ENCODE measurements at places on chromosomes 2 and 18.

- DNase-seq, result no peak
These were observed 88.4 kb downstream of the PMAIP1 start for GRCh38 chr18:59988098-59988706.

DNA sequence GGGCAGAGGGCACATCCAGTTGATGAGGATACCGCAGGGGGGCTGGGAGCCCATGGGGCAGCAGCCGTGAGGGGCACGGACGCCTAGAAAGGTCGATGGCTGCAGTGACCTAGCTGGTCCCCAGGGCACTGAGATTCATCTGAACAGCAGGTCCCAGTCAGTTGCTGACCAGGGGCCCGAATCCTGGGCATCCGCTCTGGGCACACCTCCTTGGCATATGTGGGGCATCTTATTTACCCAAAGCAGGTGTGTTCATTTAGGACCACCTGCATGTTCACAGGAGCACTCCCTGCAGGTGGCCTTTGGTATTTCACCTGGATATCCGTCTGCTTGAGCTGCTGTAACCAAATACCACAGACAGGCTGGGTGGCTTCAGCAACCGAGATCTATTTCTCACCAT is 72.0 kb upstream of the ODC1 start:
- DNase-seq, result no peak

- DNase-seq, result no peak
These were observed 217.1 kb downstream of the ZNF521 start for GRCh38 chr18:25134861-25135260.

DNA sequence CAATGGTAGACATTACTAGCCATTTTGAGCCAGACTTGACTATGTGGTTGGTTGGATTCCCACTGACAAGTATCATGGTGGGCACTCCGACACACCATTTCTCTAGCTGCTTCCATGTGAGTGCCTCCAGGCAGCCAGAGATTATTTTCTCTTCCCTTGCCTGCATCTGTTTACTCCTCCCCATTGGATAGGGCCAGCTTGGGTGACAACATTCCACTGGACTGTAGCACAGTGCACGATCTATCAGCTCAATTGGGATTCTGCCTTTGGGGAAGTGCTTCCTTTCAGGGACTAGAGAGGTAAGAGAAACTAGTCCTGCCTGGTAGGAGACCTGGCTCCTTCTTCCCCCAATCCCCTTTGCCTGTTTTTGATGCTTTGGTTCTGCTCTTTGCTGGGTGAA is 49.0 kb upstream of the MAP4K3 start:
- DNase-seq, result no peak

- no peak for DNase-seq
These were observed 791.4 kb downstream of the TDRD15 start for GRCh38 chr2:21915201-21915600.

DNA sequence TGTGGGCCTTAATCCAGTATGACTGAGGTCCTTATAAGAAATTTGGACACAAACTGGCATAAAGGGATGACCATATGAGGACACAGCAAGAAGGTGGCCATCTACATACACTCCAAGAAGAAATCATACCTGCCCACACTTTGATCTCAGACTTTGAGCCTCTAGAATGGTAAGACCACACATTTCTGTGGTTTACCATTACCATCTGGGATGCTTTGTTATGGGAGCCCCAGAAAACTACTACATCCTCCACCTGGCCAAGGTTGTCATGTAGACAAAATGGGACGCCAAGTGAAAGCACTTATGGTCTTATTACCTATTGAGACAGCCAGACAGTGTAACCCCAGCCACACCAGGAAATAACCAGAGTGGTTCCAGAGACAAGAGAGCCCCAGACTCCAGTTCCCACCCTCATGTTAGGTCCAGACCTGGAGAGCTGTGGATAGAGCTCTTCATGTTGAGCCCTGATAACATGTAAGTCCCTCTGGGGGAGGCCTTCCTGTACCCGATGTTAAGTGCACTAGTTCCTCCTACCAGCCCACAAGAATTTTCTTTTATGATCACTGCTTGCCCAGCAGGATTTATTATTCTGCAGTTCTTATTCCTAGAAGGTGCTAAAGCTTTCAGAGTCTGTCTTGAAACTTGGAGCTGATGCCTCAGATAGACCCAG is 4.6 kb upstream of the ADD2 start:
- DNase-seq, result no peak
